ENCODE measurements at places on chromosomes 4 and X.

DNA sequence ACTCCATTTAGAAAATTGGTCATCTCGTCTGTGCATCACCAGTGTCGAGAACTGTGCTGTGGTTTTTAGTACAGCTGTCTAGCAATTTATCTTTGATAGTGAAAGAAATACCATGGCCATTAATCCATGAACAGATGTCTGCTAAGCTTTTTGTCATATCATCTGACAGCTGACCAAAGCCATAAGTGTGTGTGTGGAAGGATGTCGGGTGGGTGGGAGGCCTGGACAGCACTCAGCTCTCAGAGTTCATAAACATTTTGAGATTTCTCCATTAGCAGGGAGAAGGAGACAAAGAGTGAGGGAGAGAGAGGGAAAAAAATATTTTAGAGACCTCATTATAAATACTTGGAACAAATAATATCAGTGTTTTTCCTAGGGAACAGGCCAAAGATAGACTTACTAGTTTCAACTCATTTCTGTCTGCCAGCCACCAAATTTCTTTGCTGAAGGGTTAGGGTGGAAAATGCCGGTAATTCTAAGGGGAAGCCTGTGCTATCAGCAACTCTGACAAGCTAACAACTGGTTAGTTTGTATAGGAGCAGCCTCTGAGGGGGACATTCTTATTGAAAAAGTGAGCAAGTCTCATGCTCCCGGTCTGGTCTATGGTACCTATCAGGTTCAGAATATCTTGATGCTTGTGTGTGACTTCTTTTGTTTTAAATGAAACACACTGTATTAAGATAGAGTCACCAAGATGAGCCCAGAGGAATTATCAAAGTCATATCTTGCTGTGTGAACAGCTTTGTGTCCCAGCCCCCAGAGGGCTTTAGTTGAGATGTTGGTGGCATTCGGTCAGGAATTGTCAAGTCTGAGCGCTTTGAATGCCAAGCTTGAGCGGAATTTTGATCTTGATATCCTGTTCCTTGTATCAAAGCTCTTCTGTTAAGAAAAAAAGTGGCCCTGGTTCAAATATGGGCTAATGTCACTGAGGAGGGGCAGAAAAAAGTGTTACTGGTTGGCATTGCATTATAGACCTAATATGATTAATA lies 41.9 kb upstream of the PDLIM3 start:
- DNase-seq: no peak

GRCh38 chr4:70660106-70660505 lies 6.2 kb downstream of the JCHAIN start:
- no peak for DNase-seq

GRCh38 chrX:148574237-148574973 lies 74.0 kb downstream of the AFF2 start:
- DNase-seq: no peak

GRCh38 chrX:111511477-111511876 lies at the start of gene SERTM2:
TSS of gene SERTM2 (plus strand) at chrX:111511645. CDS start at chrX:111518858, 7,213 bp downstream.
- no peak for DNase-seq

DNA sequence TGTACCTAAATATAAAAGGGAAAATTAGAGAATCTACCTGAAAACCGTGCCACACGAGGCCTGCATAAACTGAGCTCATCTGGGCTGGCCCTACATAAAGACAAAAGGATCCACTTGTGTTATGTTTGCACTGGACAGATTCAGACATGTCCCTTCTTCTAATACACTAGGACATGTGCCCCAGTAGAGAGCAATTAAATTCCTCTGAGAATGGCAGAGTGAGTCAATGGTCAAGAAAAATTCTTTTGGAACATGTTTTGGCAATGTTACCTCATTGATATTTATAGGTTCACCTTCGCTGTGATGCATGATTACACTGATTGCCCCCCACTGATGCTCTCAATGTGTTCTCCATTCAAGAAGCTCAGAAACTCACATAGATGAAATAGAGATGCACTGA lies 95.2 kb downstream of the MANBA start:
- DNase-seq: no peak

DNA sequence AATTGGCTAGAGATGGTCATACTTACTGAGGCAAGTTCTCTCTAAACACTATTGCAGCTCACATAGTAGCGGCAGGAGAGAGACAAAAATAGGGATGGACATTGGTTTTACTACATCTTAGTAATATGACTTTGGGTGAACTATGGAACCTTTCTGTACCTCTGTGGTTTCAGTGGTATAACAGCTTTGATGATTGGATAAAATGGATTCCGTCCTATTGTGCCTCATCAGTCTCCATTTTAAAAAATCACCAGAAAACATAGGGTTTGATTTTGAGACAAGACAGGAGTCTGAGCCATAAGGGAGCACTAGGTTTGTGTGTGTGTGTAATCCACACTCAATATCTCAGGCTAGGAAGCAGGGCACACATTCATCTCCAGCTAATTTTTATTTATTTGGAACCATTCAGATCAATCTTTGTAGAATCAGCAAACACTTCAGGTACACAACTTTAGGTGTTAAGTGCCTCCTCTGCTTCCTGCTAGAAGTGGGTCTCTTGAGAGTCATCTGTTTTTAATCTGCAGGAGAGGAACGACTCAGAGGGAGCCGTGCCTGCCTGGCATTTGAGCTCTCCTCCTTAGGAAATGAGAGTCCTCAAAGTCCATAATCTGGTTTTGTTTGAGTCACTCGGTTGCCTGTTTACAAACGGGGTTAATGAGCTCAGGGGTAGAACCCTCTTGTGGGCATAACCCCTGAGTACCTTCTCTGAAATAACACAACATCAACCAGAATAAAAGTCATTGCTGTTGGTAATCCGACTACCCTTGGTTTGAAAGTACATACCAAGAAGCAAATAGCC lies 238.5 kb upstream of the BOD1L1 start:
- DNase-seq: no peak

- no peak for DNase-seq
These were observed 168.0 kb downstream of the GALNTL6 start for GRCh38 chr4:171981185-171981584.

DNA sequence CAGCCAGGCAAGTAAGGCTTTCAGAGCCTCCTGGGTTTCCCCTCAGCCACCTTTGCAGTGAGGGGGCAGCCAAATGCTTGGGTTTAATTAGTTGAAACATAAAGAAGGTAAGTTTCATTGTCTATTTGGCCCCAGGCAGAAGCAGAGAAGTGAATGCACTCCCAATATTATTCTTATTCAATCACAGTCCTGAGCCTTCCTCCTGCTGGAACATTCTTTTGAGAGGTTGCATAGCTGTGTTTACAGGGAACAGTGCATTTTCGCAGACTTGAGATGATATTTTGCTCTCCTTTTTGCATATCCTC lies 13.9 kb downstream of the SLC2A9 start:
- no peak for DNase-seq

GRCh38 chr4:23889814-23890341 lies at the start of gene PPARGC1A:
TSS of gene PPARGC1A (minus strand) at chr4:23890047. CDS start at chr4:23889957, 90 bp downstream.
- no peak for DNase-seq

DNA sequence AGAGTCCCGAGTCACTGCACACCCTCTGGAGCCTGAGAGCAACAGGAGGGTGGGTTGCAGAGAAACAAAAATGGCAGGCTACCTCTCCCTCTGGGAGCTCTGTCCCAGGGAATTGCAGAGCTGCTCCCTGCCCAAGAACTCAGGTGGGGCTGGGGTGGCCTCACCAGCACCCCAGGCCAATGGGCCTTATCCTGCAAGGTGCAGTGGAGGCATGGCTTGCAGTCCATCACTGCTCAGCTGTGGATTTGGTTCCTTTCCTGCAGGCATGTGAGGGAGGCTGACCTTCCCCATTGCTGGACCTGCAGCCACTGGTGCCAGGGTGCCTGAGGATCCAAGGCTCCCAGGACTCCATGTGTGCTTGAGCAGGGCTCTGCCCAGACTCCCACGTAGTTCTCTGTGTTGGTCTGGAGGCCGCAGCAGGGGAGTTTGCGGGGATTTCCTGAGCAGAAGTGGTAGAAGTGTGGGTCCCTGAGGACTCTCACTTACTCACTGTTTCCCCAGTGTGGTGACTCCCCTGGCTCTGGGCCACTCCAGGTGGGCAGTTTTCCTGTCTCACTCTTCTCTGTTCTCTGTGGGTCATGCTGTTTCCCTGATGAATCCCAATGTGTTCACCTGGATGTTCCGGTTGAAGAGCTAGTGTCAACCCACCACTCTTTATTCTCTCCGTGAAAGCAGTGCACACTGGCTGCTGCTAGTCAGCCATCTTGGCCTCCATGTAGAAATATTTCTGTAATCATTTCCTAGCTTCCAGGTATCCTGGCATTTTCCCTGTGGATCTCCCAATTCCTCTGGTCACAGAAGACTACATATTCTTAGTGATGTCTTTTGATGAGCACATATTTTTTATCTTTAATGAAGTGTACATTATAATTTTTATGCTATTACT lies 82.3 kb downstream of the ARHGAP24 start:
- no peak for DNase-seq

DNA sequence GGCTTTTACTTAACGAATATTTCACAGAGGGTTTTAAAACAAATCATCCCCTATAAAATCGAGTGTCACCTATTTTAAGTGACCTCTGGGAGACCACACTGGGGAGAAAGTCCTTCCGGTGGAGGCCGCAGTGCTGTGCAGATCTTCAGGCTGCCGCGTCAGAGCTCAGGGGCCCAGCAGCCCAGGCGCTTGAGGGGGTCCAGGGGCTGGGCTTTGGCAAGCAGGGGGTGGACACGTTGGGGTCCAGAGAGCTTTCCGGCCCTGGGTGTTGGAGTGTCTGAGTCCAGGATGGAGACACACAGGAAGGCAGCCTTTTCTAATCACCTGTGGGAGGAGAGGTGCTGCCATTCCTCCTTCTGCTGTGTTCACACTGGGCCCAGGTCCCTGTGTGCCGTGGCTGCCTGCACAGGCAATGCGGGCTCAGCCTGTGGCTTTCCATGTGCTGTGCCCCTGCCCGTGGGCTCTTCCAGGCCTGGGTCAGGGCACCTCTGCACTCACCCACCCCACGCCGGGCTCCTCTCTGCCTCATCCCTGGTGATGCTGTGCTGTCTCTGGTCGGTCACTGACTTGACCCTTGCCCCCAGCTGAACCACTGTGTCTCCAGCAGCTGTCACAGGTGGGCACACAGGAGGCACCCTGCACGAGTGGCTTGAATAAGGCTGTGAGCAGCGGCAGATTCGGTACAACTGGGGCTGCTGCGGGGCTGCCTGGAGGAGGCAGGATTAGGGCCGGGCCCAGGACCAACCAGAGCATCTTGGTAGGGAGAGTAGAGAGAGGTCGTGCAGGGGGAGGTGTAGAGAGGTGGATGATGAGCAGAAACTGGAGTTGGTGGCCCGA lies 10.0 kb downstream of the HTRA3 start:
- no peak for DNase-seq

GRCh38 chr4:47372561-47372960 lies 90.9 kb downstream of the COMMD8 start:
- no peak for DNase-seq

DNA sequence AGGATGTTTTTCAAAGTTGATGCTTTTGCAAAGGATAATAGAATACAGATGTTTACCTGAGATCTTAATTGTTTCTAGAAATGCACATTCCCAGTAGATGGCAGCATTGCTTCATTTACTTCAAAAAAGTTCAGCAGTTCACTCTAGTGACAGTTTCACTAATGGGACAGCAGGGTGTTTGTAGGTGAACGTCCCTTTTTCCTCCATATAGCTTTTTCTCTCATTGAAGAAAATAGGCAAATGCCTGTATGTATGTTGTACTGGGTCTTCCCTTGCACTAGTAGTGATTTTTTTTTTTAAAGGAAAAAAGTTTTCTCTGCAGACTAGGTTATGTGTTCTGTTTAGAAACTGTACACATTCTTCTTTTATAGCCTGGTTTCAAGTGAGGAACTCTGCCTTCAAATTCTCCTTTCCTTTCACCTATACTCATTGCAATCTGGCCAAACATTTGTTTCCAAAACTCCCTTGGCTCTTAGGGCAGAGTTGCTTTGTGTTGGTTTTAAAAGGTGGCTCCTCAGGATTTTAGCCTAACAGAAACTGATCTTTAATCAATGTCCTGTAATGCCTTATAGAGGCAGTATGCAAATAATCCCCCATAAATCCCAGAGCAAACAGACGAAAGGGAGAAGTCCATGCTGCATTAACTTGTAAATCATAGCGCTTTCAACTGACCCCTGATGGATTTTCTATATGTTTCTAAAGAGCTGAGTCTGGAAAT lies 86.3 kb downstream of the EGF start:
- DNase-seq: peak; percentile 4

- DNase-seq: no peak
These were observed 65.7 kb upstream of the ARHGAP24 start for GRCh38 chr4:85409251-85409650.

DNA sequence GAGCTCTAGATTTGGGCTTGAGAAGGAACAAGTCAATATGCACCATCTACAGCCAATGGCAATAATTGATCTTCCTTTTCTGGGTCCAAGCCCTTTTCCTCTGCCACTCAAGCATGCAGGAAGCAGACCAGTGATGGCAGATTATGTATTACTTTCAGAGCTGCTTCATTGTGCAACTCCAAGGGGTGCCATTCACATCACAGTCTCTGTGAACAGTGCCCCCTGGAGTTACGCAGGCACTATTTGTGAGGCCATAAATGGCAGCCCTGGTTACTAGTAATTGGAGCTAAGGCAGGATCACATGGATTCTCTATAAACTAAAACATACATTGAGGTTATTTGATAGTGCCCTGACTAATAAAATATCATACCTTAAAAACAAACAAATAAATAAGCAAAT lies 313.4 kb upstream of the SLC7A11 start:
- no peak for DNase-seq

DNA sequence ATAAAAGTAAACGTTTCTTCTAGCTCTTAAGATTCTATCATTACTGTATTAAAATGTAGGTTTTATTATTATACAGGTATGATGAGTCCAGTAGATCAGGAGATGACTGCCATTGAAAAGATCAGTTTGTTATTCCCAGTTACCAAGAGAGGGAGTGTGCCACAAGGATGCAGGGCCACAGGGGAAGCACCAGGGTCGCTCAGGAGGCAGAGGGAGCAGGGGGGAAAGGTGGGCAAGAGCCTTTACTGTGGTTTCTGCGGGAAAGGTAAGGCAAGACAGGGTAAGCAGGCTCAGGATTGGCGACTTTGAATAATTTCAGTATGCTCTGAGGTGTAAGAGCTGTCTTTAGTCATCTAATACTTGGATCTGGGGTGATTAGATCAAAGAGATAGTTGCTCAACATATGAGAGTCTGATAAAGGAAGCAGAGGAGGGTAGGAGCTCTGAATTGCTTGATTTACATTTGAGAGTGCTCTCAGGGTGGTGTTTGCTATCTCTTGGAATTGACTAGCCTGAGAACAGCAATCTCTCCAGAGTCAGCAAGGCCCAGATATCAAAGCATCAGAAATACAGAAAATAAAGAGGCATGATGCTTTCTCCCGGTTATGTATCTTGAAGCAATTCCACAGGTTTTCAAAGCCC lies 86.0 kb downstream of the NDST3 start:
- DNase-seq: no peak
